Activated naive CD8-positive, alpha-beta T cell treated with anti-CD3 and anti-CD28 coated beads for 36 hours (primary cell): ENCODE measurements at places on chromosomes 13 and 19.

DNA sequence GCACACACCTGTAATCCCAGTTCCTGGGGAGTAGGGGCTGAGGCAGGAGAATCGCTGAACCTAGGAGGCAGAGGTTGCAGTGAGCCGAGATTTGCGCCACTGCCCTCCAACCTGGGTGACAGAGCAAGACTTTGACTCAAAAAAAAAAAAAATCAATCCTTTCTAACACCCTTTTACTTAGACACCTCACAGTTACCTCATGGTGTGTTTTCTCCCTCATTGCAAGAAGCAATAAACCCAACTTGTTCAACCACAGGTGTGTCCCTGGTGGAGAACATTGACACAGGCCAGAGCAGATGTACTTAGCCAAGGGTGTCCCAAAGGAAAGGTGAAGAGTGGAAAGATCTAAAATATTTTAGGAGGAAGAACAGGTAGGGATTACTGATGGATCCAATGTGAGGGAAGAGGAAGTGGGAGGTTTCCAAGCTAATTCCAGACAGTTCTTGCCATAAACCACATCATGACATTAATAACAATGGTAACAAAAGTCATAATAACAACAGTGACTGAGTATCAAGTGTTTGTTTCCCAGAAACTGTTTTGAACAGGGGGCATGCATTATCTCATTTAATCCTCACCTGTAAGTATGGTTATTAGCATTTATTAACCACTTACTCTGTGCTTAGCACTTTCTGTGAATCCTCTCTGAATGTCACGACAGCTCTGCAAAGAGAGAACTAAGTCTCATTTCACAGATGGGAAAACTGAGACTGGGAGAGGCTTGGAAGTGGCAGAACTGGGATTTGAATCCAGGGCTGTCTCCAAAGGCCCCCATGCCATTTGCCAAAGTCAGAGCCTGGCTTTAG, 3.1 kb upstream of the LYPD3 start:
- DNase-seq = no peak

GRCh38 chr13:42354241-42355091, 82.5 kb downstream of the AKAP11 start:
- DNase-seq = peak; percentile 51

DNA sequence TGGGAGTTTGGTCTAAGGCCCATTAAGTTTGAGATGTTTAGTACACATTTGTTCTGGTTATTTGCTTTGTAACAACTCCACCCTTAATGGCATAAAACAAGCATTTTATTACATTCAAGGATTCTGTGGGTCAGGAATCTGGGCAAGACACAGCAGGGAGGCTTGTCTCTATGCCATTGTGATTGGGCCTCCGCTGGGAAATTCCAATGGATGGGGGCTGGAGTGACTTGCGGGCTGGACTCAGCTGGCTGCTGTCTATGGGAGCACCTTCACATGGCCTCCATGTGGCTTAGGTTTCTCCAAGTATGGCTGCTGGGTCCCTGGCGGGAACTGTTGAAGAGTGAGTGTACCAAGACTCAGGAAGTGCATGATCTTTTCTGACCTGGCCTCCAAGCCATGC, 159.0 kb downstream of the PAN3 start:
- no peak for DNase-seq

DNA sequence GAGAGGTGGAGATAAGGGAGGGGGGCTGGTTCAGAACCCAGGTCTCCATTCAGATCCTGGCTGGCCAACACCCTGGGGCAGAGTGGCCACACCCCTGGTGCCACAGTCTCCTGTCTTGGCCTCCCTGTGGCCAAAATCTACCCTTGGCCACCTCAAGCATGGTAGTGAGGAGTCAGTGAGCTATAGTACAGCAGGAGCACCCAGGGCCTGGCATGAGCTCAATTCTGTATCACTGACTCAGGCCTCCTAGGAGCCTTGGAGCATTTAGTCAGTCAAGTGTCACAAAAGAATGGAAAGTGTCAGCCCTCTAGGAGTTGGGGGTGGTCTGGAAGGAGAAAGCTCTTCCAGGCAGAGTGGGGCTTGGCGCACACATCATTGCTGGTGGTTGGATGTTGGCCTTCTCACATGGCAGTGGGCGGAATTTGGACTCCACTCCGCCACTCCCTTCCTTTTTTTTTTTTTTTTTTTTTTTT, 6.6 kb upstream of the CD79A start:
- no peak for DNase-seq

DNA sequence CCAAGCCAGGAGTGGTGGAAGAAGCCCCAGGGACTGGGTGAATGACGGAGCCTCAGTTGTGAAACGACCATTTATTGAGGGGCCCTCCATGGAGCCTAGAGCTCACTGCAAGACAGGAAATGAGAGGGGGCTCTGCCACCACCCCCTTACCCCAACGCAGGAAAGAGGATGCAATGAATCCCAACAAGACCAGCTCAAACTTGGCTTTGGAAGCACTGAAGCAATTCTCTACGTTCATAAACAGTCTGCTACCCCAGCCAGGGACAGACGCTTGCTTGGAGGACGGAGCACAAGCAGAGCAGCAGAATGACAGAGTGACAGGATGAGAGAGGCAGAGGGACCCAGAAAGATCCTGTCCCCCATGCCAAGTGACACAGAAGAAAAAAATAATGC, 1.0 kb downstream of the PRKACA start:
- no peak for DNase-seq

DNA sequence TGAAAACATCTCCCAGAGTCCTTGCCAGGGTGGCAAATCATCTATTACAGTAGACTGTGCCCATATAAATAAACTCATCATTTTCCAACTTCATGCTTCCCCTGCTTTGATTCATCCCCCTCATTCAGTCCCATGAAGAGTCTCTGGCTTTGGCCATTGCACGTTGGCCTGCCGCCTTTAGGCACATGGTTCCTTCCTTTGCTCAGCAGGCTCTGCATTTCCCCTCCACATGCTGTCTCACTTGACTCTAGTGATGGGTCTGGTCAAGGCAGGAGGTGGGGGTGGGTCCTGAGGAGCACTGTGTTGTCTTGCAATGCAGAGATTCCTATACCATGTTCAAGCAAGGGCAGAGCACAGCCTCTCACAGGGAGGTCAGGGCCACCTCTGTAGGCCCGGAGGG, 48.8 kb upstream of the ARGLU1 start:
- DNase-seq = no peak

DNA sequence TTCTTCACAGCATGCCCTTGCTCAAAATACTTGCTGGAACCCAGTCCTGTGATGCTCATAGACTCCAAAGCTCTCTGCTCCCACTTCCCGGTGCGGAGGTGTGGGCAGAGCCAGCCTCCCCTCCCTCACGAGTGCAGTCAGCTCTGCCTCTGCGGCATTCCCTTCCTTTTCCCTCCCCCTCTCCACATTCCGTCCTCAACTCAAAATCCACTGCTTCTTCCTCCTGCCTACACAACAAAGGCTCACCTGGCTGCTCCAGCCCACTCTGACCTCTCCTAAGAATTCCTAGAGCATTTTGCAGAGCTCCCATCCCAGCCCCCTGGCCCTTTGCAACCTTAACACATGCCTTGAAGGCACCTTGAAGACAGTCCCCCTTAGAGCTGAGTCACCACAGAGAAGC, 527.9 kb downstream of the MYO16 start:
- DNase-seq = no peak

GRCh38 chr19:48703316-48703715, 7.5 kb downstream of the FUT2 start:
- no peak for DNase-seq

DNA sequence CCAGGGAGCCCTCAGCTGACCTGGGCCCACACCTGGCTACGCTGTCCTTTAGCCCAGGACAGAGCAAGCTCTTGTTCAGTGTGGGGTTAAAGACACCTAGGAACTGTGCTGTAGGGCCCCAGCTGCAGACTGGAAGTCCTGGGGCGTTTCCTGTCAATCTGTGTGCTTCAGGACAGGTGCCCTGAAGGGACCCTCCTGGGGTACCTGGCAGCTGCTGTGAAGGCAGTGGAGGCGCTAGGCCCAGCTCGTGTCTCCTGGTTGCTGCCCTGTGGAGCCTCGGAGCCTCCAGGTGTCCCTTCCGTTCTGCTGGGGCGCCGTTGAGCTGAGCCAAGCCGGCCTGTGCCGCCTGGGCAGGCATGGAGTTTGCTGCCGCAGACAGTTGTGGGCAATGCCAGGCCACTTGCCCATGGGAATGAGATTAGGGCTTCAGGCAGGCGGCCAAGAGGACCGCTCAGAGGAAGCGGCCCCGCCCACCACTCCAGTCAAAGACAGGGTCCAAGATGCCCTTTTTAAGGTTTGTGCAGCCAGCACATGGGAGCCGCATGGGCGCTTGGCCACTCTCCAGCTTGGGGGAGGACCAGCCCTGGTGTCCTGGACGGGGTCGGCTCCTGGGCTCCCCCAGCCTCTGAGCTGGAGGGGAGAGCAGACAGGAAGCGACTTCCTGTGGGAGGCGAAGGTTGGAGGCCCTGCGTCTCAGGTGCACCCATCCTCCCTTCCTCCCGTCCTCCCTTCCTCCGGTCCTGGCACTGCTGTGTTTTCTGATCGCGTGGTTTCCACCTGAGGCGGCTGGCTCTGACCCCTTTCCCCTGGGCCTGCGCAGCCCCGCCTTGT, 4.0 kb downstream of the PTBP1 start:
- no peak for DNase-seq

DNA sequence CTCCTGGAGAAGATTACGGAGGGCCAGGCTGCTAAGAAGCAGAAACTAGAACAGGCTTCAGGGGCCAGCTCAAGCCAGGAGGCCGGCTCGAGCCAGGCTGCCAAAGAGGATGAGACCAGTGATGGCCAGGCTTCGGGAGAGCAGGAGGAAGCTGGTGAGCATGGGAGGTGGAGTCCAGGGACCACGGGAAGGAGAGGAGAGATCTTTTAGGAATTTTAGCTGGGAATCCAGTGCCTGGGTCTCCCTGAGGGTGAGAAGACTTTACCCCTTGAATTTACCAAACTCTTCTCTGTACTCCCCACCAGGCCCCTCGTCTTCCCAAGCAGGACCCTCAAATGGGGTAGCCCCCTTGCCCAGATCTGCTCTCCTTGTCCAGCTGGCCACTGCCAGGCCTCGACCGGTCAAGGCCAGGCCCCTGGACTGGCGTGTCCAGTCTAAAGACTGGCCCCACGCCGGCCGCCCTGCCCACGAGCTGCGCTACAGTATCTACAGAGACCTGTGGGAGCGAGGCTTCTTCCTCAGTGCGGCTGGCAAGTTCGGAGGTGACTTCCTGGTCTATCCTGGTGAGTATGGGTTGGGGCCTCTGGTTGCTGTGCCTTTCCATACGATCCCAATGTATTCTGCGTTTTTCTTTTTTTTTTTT, 824 bp downstream of the TSEN34 start:
- DNase-seq = no peak

DNA sequence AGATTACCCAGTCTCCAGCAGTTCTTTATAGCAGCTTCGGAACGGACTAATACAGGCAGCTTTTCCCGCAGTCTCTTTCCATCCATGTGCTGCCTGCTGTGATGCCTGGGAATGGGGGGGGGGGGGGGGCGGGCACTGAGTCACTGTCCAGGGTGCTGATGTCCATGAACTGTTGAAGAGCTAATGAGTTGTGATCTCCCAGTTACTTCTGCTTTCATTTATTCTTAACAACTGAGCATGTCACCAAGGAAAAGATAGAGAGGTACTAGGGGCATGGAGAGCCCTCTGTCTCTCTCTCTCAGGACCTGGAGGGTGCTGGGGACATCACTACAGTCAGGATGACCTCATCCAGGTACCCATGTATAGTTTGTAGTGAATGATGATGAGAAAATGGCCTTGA, 20.3 kb upstream of the CEACAM1 start:
- DNase-seq = no peak

GRCh38 chr13:87884884-87885283, 213.7 kb downstream of the SLITRK5 start:
- no peak for DNase-seq

DNA sequence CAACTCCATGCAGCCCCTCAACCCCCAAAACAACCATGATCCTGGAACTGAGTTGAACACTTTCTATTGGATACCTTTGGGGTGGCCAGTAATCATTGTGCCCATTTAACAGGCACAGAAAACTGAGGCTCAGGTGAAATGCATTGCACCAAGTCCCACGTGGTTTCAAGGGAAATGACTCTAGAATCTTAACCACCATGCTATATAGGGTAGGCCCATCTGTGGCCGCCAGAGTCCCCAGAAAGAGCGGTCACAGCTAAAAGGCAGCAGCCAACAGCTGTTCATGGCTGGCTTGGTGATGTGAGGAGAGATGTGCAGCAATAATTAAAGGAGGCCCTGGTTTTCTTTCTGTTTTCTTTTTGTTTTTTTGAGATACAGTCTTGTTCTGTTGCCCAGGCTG, 2.6 kb downstream of the CNN1 start:
- DNase-seq = no peak

GRCh38 chr13:98172590-98173422, 4.3 kb downstream of the RNF113B start:
- no peak for DNase-seq

DNA sequence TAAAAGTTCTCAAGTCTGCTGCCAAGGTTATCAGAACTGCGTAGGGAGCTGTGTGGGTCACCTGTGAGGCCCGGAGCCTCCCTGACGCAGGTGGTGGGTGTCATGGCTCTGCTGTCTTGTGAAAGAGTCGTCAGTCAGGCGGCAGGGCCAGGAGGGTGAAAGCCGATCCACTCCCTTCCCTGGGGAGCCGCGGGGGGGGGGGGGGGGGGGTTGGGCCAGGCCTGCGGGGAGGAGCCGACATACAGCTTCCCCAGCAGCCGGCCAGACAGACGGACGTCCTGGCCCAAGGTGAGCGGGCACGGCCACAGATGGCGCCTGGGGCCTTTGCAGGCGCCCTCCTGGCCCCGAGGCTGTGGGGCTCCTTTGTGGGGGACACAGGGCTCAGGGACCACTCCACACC, 12.4 kb downstream of the SBNO2 start:
- DNase-seq = no peak

DNA sequence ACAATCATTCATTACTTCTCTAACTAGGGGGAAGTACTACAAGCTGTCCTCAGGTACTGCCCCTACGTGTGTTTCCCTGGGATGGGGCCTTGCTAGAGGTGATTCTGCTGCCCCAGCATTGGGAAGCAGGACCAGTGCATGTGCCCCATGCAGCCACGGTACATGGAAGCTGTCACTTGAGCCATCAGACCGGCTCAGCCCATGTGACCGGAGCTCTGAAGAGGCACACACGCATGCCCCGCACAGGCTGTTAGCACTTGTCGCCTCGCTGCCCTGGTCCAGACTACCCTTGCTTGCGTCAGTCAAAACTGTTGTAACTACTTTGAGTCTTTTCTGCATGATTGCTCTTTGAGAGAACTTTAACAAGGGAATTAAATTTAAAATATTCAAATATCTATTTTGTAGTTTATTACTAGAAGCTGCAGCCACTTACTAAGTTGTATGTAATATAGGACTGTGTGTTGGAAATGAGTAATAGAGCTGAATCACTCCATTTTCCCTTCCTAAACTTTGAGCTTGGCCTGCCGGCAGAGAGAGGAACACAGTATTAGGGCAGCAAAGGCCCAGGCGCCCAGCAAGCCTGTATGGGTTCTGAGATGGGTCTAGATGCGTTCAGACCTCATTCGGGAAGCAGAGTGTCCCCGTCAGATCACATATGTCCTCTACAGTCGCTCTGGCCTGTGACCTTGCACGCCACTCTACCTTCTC, 42.2 kb downstream of the DHRS12 start:
- DNase-seq = no peak

DNA sequence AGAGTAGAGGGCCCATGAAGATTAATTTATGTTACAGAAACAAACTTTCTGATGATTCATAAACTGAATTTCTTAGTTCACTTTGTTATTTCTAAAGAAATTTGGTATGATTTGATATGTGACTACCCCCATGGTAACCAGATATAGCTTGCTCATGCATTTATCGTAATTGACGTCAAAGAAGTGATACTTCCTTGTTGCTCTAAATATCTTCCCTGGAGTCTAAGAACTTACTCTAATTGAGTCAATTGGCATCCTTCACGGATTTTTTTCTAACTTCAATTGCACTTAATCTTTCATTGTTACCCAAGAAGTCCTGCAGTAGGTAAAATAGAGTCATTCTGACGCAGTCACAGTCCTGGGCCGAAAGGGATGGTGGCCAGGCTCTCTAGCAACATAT, 240.9 kb downstream of the GPC5 start:
- DNase-seq = no peak
